RPMI7951 (cell line): ENCODE measurements at places on chromosomes 11 and 22. TPM values are rescaled to one million over a fixed set of nuclear protein-coding genes. Genes with fewer than 3 reads are reported as not detected.
A peak's percentile ranks its signal among the peaks of the same experiment; 100 is the strongest.

- no peak for DNase-seq
Measured at GRCh38 chr11:65964906-65965305, 3.4 kb downstream of the SART1 start.

DNA sequence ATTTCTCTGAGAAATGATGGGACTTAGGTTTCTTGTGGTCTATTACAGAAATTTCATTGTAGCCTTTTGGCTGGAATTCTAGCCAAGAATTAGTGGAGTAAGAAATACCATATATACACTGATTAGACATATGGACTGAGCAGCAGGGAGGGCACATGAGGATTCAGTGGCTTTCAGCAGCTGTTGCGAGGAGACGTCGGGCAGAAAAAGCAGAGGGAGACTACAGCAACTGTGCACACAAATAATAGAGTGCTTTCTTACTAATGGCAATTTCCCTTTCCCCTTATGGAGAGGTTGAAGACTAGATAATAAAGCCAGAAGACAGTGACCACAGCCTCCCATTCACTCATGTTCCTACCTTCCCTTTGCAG is 35.4 kb upstream of the CCDC34 start:
- DNase-seq, result no peak

DNA sequence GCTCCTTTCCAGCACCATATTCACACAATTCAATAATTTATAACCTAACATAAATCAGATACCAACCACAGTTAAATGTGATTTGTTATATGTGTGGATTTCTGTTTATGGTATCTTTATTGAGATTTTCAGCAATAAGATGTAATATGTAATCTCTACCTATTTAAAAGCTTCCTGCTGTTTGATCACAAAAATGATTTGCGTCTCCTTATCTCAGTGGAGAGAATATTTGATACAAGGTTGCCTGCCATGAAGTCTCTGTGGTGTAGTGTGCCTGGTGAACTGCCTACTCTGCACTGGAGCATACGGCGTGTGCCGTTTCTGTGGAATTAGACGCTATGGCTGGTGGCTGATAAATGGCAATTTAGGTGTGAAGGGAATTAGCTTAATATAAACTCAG is 741.1 kb downstream of the NELL1 start:
- no peak for DNase-seq

GRCh38 chr22:27467711-27468110 is 333.8 kb downstream of the MN1 start:
- no peak for DNase-seq

- no peak for DNase-seq
Measured at GRCh38 chr11:107272561-107272960, 185.1 kb downstream of the CWF19L2 start.

Gene BIK
- 0.20 TPM in 1 of 2 replicates, not detected in the other for total RNA-seq

GRCh38 chr11:128686745-128687177 is 7.1 kb upstream of the FLI1 start:
- no peak for DNase-seq

DNA sequence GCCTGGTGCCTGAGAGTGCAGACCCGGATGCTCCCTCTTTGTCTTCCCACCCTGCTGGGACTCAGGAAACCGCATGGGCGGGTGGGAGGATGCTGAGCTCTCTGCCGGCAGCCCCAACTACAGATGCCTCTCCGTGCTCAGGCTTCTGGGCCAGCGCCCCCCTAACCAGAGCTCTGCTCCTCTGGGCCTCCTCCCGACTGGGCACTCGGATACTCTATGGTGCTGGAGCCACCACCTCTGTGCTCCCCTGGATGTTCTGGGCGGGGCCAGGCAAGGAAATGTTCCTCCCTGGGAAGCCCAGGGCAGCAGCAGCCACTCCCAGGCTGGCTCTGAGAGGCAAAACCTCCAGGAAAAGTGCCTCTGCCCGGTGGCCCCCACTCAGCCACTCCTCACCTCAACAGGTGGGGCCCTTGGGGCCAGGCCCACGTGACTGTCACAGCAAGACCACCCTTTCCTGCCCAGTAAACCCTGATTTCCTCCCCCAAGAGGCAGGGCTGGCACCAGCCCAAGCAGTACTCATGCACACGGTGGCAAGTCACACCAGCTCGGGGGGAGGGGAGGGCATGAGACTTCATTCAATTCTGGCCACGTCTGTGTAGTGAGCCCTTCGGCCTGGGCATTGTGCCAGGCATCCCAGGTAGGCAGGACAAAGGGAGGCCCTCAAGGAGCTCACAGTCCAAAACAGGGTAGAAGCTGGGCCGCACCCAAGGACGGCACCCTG is 54.7 kb upstream of the TCF20 start:
- DNase-seq, result no peak

Gene PLA2G3
- 0.12 TPM in 1 of 2 replicates, not detected in the other for total RNA-seq

Gene AMPD3
- total RNA-seq, result 11.9 and 14.3 TPM in 2 replicates

Gene TRIM51
- total RNA-seq, result not detected in 2 replicates

GRCh38 chr22:39907605-39908097 is 6.8 kb downstream of the GRAP2 start:
- DNase-seq, result no peak

Gene UQCC3
- 19.6 and 26.6 TPM in 2 replicates for total RNA-seq

DNA sequence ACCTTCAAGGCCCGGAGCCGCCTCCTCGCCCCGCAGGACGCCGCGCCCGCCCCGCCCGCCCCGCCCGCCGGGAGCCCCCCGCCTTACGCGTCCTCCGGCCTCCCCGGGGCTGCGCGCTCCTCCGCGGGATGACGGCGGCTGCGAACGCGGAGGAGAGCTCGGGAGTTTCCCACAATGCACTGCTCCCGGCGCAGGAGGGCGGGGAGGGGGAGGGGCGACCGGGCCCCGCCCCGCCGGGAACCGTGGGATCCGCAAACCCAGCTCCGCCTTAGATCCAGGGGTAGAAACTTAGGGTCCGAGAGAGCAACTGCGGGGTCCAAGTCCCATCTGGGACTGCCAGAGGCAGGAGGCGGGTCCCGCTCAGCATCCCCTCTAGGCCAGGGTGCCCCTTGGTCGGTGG is at the start of gene CEND1:
TSS of gene CEND1 (minus strand) at position 148 of the 400 bp plus-strand sequence. CDS start 1,514 bp downstream, outside the sequence.
- no peak for DNase-seq

Gene FGF3
- total RNA-seq, result not detected in 2 replicates

DNA sequence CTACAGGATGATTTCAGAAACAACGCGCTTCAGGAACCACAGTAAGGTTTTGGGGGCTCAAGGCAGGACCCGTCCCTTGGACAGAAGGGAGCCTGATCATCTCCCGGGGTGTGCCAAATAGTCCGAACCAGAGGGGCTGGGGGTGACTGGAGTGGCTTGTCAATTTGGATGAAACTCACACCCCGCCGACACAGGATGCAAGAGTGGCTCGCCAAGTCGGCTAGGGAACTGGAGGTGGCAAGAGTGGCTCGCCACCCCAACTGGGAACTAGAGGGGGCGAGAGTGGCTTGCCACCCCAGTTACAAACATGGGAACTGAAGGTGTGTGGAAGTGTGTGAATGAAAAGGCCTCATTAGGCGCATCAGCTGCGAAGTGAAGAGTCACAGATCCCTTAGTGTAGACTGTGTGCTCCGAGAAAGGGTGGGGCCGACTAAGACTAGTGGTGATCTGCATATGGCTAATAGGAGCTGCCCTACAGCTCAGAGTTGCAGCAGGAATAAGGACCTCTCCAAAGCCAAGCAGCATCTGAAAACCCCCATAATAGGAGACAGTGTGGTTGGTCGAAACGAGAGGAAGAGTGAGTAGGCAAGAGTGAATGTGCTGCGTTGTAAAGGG is 26.6 kb upstream of the CPT1A start:
- DNase-seq, result no peak

Gene CCDC87
- total RNA-seq, result 0.10 and 0.84 TPM in 2 replicates

GRCh38 chr11:72863916-72864315 is 49.7 kb downstream of the ATG16L2 start:
- no peak for DNase-seq

DNA sequence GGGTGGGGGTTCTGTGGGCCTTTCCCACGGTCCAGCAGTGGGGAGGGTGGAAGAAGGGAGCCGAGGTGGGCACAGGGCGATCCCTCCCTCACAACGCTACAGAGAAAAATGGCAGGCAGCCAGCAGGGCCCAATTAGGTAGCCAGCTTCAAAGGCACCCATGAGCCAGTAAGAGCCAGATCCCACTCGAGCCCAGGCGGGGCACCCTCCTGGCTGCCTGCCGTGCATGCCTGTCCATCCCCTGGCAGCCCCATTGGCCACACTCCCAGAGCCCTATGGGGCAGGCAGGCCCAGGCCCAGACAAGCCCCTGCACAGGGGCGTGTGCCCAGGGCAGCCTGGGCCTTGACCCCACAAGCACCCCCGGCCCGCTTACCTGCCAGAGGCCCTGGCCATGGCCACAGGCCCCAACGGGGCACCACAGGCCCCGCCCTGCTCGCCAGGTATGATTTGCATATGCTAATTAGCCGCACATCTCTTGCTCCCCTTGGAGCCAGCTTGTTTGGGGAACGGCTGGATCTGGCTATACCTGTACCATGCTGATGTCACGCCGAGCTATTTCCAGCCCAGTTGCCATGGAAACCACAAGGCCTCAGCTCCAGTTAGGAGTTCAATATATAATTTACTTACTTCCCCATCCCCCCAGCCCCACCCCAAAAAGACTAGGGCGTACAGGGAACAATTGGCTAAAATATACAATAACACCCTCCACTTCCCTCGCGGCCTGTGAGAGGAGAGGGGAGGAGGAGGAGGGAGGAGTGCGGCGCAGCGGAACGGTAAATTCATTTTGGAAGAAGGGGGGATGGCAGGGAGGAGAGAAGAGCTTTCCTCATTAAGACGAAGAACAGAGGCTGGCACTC is 47.5 kb upstream of the TCF20 start:
- no peak for DNase-seq

- no peak for DNase-seq
Measured at GRCh38 chr11:95358511-95359340, 127.7 kb upstream of the SESN3 start.

Gene SEC14L2
- total RNA-seq, result 9.7 and 15.3 TPM in 2 replicates

DNA sequence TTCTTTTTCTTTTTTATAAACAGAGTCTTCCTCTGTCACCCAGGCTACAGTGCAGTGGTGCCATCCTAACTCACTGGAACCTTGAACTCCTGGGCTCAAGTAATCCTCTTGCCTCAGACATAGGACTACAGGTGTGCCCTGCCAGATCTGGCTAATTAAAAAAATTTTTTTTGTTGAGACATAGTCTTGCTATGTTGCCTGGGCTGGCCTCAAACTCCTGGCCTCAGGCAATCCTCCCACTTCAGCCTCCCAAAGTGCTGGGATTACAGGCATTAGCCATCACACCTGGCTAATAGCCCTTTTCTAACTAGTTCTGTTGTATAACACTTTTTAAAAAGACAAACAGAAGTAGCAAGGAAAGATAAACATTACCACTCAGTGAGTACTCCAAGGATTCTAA is 57.4 kb downstream of the CSTF3 start:
- DNase-seq, result no peak

DNA sequence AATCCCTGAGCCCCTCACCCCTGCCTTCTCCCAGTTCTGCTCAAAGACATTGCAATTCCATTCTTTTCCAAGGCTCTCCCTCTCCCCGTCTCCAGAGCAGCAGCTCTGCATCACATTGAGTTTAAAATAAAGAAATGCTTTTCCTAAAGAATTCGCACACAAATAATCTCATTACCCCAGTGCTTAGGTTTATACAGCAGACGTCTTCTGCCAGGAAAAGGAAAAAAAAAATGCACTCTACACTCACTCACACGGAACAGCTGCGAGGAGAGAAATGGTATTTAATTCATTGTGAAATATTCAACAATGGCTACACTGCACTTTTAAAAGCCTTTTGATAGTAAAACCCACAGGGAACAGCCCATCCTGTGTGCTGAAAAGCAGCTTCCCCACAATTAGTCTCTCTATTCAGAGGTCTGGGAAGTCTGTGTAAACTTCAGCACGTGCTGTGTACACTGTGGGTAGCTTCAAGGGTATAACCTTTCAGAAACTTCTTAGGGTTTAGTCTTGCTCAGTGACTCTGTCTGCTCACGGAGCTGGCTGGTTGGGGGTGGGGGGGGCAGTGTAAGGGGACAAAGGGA is 42.8 kb downstream of the ETS1 start:
- DNase-seq, result peak; percentile 32

GRCh38 chr11:2691991-2692875 is 7.6 kb downstream of the KCNQ1OT1 start:
- no peak for DNase-seq

- DNase-seq, result no peak
Measured at GRCh38 chr22:20650294-20651207, 123.4 kb upstream of the SERPIND1 start.

Gene TMA7B
- 0.20 and 0.24 TPM in 2 replicates for total RNA-seq

GRCh38 chr11:13837286-13837685 is 125.2 kb upstream of the SPON1 start:
- DNase-seq, result peak; percentile 68

- no peak for DNase-seq
Measured at GRCh38 chr11:4662876-4663275, 19.1 kb downstream of the OR51E1 start.

Gene PELI3
- total RNA-seq, result 6.6 TPM in 2 replicates

DNA sequence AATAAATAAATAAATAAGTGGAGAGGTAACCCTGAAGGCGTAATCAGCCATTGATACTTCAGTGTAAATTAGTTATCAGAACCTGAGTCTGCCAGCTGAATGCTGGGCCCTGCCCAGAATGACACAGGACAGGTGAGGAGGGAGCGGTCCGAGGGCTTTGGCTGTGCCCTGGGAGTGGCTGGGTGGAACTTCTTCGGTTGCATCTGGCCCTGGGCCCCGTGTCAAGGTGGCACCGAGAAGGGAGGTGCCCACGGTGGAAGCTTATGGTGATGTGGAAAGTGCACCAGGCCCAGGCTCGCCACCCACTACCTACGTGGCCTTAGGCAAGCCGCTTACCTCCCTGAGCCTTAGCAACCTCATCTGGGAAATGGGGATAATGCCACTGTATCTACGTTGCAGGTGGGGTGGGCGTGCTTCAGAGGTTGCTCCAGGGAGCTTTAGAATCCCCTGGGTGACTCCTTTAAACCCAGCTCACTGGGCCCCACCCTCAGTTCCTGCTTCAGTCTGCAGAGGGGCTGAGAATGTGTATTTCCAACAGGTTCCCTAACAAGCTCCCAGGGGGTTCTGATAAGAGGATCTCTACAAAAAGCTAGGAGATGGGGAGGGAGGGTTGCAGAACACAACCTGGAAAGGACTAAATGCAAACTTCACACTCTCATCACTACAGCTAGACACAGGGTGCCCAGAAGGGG is 38.8 kb downstream of the TXN2 start:
- DNase-seq, result no peak

- peak; percentile 33 for DNase-seq
Measured at GRCh38 chr11:109864834-109865547, 228.2 kb upstream of the ZC3H12C start.

DNA sequence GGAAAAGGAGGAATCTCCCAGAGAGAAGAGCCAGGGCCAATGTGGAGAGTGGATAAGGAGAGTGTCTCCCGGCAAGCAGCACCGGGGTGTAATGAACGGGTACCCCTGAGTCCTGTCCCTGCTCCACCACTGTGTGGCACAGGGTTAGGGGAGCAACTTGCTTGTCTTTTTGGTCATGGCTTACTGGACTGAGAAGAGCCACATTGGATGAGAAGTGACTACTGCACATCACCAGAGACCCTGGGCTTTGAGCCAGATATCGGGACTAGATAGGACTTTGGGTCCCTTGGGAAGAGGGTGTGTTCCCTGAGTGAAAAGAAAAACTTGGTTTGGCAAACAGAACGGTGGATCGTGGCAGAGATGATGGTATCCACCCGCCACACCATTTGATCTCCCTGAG is 24.6 kb downstream of the SDHAF2 start:
- DNase-seq, result no peak
